ENCODE measurements at places on chromosomes 1 and 21.

DNA sequence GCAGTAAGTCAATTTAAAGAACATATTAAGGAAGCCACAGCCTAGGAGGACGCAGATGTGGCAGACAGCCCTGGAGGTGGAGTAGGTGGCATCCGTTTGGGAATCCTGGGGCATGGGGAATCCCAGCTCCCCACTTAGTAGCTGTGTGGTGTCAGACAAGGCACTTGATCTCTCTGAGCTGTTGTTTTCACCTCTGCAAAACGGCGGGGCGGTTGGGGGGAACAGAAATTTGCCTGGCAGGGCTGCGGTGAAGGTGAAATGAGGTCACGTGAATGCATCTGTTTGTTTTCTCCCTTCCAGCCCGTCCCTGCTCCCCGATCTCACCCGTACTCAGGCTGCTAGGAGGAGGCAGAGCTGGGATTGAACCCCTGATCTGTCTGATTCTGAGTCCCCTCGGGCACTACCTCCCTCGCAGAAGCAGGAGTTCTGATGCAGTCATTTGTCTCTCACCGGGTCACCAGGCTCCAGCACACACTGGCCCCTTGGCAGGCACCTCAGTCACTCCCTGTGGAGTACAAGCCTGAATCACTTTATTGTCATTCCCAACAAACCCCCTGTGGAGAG is 2.2 kb upstream of the LAPTM5 start:
- DNase-seq, result no peak

DNA sequence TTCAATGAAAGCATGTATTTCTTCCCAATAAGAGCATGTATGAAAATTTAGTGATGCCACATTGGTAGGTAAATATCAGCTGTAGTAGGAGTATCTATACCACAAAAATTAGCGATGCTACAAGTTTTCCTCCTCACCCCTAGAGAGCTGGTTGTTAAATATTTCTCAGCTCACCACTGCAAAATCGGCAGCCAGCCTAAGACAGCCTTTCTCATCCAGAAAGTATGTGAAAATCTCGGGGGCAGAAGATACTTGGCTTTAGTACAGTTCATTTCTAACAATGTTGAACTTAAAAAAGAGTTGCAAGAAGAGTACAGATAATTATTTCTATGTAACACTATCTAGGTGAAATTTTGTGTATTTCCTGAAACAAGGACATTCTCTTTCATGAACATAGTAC is 235.4 kb downstream of the TPR start:
- DNase-seq, result no peak

DNA sequence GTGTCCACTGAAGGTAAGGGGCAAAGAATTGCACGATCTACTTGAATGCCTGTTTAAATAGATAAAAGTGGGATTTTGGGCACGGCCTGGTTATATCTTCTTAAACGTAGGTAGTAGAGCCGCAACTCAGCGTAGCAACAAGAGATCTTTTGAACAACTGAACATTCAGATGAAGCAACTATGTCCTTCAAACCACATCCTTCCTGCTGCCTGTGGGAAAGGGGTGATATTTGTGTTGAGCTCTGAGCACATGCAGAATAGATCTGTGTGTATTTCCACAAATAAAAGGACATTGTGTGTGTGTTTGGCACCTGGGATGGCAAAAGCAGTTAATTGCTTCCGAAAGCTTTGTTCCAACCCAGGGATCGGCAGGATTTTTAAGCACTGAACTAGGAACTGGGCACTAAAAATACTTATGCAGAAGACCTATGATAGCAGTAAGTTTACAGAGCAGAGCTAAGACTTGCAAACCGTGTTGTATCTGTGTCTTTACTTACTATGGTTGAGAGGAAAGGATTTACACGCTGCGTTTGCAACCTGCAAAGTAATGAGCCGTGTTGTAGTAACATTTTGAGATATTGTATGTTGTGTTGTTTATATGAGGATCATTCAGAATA is 333.4 kb downstream of the CHRM3 start:
- no peak for DNase-seq

GRCh38 chr1:15836772-15837669 is 10.5 kb upstream of the SPEN start:
- DNase-seq, result no peak

GRCh38 chr1:78275456-78275855 is 215.3 kb upstream of the PTGFR start:
- no peak for DNase-seq

- no peak for DNase-seq
These were observed 162.6 kb downstream of the GRIK1 start for GRCh38 chr21:29777160-29777559.

- peak; percentile 50 for DNase-seq
These were observed 4.6 kb downstream of the DMAP1 start for GRCh38 chr1:44217809-44218410.

GRCh38 chr1:241615043-241615974 is 24.9 kb downstream of the CHML start:
- DNase-seq, result no peak

GRCh38 chr1:236495467-236496112 is 28.2 kb upstream of the LGALS8 start:
- no peak for DNase-seq

All from right renal cortex interstitium (tissue), 3 donors.